ENCODE measurements at places on chromosomes 7 and 10. TPM values are rescaled to one million over a fixed set of nuclear protein-coding genes. Genes with fewer than 3 reads are reported as not detected.

Gene PODXL
- total RNA-seq, result 50.8 TPM

Gene OPALIN
- total RNA-seq, result not detected

Gene RGS10
- 37.1 TPM for total RNA-seq

- H3K27ac ChIP-seq, result no peak overlapping the region
- no peak overlapping the region for H3K4me3 ChIP-seq
- no peak for DNase-seq
Measured at GRCh38 chr7:86025807-86026206, 617.9 kb upstream of the GRM3 start.

GRCh38 chr10:69855346-69856111 is 53.8 kb downstream of the COL13A1 start:
- DNase-seq, result no peak
- no peak overlapping the region for H3K4me3 ChIP-seq
- no peaks in the 10 kb centered on the region for H3K36me3 ChIP-seq
- H3K4me1 ChIP-seq, result peaks cover 18% of the 10 kb centered on the region

GRCh38 chr10:14860791-14861190 is 17.9 kb upstream of the SUV39H2 start:
- no peaks in the 10 kb centered on the region for H3K27me3 ChIP-seq
- DNase-seq, result no peak
- H3K27ac ChIP-seq, result no peak overlapping the region
- no peak overlapping the region for H3K4me3 ChIP-seq

DNA sequence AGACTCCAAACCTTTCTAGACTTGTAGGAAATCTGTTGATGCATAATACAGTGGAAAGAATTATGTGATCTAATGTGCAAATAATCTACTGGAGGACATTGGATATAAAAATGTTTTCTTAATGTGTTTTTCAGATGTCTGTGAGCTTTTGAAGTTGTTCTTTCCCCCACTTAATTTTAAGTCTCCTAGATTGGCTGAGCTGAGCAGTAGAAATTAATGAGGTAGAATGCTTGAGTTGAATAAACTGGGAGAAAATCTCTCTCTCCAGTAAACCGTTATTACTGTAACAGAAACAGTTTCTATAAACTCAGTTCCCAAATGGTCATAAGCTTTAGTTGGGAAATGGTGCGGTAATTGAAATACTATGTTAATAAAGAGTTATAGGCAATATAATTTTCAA is 15.7 kb downstream of the CSGALNACT2 start:
- DNase-seq, result no peak
- no peaks in the 10 kb centered on the region for H3K27me3 ChIP-seq
- H3K36me3 ChIP-seq, result no peaks in the 10 kb centered on the region
- no peak overlapping the region for H3K4me3 ChIP-seq

GRCh38 chr7:39510864-39511354 is 55.3 kb upstream of the YAE1 start:
- H3K4me1 ChIP-seq, result no peaks in the 10 kb centered on the region
- no peak overlapping the region for H3K27ac ChIP-seq
- H3K27me3 ChIP-seq, result no peaks in the 10 kb centered on the region
- H3K4me3 ChIP-seq, result no peak overlapping the region
- no peaks in the 10 kb centered on the region for H3K36me3 ChIP-seq
- DNase-seq, result no peak

DNA sequence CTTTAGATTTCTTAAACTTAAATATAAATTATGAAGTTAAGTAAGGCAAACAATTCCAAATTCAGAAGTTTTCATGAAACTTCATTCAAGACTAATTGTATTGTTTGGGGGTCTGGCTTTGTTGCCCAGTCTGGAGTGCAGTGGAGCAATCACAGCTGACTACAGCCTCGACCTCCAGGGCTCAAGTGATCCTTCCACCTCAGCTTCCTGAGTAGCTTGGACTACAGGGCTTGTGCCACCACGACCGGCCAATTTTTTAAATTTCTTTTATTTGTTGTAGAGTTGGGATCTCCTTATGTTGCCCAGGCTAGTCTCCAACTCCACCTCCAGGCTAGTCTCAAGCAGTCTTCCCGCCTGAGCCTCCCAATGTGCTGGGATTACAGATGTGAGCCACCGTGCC is 12.5 kb downstream of the P4HA1 start:
- H3K36me3 ChIP-seq, result no peaks in the 10 kb centered on the region
- H3K4me3 ChIP-seq, result no peak overlapping the region
- peaks cover 8% of the 10 kb centered on the region for H3K4me1 ChIP-seq
- no peaks in the 10 kb centered on the region for H3K27me3 ChIP-seq
- DNase-seq, result no peak

- H3K4me1 ChIP-seq, result no peaks in the 10 kb centered on the region
- no peak for DNase-seq
- no peaks in the 10 kb centered on the region for H3K36me3 ChIP-seq
- H3K27me3 ChIP-seq, result no peaks in the 10 kb centered on the region
- no peak overlapping the region for H3K27ac ChIP-seq
- no peak overlapping the region for H3K4me3 ChIP-seq
Measured at GRCh38 chr10:54745436-54745835, 55.6 kb downstream of the PCDH15 start.

Measured in thoracic aorta (tissue), 2 donors.